ENCODE measurements at places on chromosomes 4 and X.

- no peak for DNase-seq
Observed at GRCh38 chrX:66013194-66013816, 26.6 kb downstream of the VSIG4 start.

GRCh38 chr4:48913346-48913745 lies 6.8 kb upstream of the OCIAD2 start:
- DNase-seq: no peak

DNA sequence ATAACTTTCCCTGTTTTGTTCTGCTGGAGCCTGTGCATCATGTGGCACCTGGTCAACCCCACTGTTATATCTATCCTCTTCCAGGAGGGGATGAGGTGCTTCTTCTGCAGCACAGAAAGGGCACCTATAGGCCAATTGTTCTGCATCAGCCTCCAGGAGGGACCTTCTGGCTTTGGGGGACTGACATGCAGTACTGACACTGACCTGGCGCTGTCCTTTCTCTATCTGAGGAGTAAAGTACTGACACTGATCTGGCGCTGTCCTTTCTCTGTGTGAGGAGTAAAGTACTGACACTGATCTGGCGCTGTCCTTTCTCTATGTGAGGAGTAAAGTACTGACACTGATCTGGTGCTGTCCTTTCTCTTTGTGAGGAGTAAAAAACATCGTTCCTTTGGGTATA lies 498.4 kb downstream of the PACRGL start:
- DNase-seq: no peak

DNA sequence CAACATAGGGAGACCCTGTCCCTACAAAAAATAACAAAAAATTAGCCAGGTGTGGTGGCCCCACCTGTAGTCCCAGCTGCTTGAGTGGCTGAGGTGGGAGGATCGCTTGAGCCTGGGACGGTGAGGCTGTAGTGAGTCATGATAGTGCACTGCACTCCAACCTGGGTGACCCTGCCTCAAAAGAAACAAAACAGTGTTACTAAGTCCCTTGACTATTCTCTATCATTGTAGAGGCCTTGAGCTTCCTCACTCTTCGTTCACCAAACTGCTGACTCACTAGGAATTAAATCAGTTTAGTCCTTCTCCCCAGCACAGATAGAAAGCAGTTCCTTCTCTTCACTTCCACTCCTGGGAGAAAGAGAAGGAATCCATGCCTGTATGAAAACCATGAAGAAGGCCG lies 14.5 kb downstream of the CDS1 start:
- DNase-seq: no peak

- DNase-seq: no peak
Observed at GRCh38 chrX:46500054-46500453, 45.2 kb downstream of the ZNF674 start.

DNA sequence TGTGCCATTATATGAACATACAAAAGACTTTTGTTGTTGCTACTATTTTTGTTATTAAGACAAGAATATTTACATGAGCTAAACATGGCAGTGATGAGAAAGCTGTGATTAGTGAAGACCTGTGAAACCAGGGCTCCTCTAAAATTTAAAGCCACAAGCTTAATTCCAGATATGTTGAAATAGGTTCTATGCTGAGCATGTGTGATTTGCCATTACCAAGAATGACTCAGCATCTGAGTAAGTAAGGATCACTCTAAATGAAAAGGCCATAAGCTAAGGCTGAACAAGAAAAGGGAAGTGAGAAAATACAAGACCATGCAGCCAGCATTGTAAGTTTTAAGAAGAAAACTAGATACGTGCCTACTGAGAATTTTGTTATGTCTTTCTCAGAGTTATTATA lies 75.9 kb upstream of the CAMK2D start:
- DNase-seq: no peak

GRCh38 chr4:107278791-107279483 lies 242.8 kb upstream of the DKK2 start:
- no peak for DNase-seq

DNA sequence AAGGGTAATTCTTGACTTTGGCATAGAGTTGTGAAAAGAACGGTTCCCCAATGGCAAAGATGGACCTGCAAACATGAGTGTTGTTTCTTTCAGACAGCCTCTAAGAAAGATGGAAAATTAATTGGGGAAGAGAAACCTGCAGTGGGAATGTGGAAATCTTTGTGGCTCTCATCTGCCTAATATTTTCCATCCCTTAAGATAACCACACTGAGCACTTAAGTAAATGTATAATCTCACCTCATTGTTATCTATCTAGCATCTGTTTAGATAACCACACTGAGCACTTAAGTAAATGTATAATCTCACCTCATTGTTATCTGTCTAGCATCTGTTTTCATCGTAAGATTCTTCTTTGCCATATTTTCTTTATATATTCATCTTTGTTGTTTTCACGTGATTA lies 149.3 kb downstream of the NWD2 start:
- no peak for DNase-seq

GRCh38 chr4:9765091-9765490 lies 16.3 kb upstream of the DRD5 start:
- DNase-seq: peak; percentile 17

DNA sequence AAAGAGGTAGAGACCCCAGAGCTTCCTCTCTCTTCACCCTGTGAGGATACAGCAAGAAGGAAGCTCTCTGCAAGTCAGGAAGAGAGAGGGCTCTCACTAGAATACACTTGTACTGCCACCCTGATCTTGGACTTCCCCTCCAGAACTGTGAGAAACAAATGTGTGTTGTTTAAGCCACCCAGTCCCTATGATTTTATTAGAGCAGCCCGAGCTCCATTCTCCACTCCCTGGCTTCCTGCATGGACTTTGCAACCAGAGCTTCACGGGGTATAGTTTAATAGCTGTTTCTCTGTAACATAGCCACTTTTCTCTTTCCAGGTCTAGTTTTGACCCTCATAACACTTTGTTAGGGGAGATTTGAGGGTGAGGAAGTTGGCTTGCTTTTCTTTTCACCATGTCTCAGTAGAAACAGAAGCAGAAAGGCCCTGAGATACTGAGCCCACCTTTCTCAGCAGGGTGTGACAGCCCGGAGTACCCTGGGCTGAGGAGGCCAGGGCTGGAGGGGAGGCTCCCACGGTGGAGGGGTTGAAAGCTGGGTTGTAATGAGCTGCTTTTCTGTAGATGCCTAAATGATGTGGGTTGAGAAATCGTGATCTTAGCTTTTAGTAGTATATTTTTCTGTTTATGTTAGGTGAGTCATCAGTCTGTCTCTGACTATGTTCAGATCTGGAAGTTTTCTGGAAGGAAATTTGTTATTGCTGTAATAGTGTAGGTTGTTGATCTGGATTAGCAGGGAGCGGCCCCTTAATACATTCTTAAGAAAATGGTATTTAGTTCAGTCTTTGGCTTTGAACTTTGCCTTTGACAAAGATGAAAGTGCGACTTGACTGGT lies 118.6 kb downstream of the PTTG2 start:
- DNase-seq: no peak

GRCh38 chr4:1285790-1286553 lies 3.7 kb upstream of the MAEA start:
- DNase-seq: no peak

- no peak for DNase-seq
Observed at GRCh38 chr4:113449410-113449974, 312.0 kb downstream of the CAMK2D start.

GRCh38 chrX:120768254-120768653 lies 107.4 kb downstream of the CT47B1 start:
- no peak for DNase-seq

- no peak for DNase-seq
Observed at GRCh38 chrX:18931972-18932371, 51.9 kb downstream of the PHKA2 start.

GRCh38 chr4:147195386-147195785 lies 249.7 kb upstream of the TTC29 start:
- no peak for DNase-seq

- no peak for DNase-seq
Observed at GRCh38 chr4:182695842-182696241, 221.3 kb downstream of the DCTD start.

- no peak for DNase-seq
Observed at GRCh38 chr4:7956270-7956808, 16.7 kb upstream of the AFAP1 start.

GRCh38 chr4:68569466-68570121 lies 6.5 kb downstream of the UGT2B17 start:
- DNase-seq: no peak

GRCh38 chrX:38379088-38379487 lies 26.7 kb downstream of the OTC start:
- no peak for DNase-seq

GRCh38 chrX:40514376-40514775 lies 66.4 kb upstream of the ATP6AP2 start:
- no peak for DNase-seq

- no peak for DNase-seq
Observed at GRCh38 chrX:155046129-155046810, 19.6 kb downstream of the FUNDC2 start.

GRCh38 chr4:174517502-174518445 lies 4.5 kb downstream of the HPGD start:
- no peak for DNase-seq

DNA sequence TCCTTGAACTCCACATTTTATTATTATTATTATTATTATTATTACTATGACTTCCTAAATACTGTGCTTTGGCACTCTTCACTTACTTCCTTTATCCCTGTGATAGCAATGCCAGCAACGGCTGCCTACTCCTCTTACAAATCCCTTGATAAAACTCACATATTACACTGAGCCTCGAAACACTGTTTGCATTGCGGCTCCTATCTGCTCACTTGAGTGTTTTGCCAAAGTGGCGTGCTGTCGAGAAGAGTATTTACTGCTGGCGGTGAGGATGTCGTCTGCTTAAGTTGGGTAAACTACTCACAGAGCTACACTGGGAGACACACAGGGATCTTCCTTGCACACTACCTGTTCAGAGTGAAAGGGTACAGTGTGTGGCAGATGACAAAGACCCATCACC lies 143.4 kb upstream of the VCX3A start:
- no peak for DNase-seq

DNA sequence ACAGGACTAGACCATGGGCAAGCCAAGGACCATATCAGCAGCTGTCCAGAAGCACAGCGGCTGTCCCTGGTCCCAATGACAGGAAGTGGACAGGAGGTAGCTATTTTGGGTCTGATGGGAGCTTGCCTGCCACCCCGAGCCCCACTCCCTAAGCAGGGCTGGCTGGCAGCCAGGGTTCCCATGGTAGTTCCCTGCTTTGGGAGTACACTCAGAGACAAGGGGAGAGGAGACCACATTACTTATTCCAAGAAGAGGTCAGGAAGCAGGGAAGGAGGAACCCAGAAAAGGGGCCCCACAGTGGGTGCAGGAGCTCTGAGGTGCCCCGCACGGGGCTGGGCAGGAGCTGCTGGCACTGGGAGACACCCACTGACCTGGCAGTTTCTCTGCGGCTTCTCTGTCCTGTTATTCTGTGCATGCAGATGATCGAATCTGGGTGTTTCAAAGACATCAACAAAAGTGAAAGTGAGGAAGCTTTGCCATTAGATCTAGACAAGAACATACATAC lies 36.3 kb downstream of the HTT-AS start:
- DNase-seq: no peak

DNA sequence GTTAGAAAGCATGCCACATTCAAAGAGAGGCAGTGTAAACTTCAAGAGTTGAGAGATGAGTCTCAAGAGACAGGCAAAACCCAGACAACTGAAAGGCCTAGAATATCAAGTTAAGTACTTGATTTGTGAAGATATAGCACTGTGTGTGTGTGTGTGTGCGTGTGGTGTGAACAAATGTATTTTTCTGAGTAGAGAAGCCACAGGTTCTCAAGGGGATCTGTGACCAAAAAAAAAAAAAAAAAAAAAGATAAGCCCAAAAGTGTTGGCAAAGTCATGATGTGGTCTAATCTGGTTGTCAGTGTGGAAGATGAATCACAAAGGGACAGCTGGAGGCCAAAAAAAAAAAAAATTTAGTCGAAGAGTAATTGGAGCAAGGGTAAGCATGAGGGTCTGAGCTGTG lies 3.9 kb downstream of the RIPPLY1 start:
- no peak for DNase-seq

DNA sequence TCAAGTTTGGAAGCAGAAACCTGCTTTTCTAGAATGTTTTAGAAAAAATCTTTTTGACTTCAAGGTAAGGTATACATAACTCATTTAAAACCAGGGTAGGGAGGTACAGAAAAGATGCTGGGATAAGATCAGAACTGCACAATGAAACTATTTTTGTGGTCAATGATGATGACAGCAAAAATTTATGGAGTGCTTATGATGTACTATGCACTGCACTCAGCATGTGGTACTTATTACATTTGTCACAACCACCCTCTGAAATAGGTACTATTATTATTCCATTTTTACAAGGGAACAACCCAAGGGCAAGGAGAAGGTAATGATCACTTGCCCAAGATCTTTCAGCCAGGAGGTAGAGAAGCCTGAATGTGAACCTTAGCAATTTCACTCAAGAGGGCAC lies 8.0 kb downstream of the GPM6B start:
- DNase-seq: no peak

DNA sequence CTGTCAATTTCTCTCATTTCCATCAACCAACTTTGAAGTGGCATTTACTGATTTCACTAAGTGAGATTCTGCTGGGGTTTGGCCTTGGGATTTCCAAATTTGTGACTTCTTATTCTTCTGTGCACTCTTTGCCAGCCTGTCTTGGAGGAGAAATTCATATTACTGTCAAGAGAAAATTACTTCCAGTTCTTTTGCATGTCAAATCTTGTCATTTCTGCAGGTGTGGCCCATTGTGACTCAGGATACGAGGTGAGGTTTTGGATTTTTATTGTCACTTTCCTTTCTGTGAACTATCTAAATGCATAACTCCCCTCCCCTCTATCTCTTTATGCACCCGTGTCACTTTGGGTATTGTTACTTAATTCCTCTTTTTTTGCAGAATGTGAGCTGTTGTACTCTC lies 102.6 kb upstream of the GUCY1A1 start:
- DNase-seq: no peak

DNA sequence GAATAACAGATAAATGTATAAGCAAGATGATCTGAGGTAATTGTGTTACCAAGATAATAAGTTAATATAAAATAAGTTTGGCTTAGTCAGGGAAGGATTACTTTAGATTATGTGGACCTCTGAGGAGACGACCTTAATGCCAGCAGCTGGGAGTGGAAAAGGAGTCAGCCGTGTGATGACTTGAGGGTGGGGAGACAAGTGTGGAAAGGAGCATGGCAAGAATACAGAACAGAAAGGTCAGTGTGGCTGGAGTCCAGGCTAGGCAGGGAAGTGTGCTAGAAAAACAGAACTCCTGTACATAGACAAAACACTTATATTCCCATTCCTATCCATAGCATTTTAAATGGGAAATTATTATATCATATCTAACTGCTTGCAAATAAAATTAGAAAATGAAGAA lies 138.8 kb downstream of the PDLIM5 start:
- DNase-seq: no peak

Measured in GM12891 (cell line).